Stimulated activated CD4-positive, alpha-beta T cell treated with anti-CD3 and anti-CD28 coated beads, Interleukin-1b, Interleukin-23, amount 100 ng/mL, for 1 hour (primary cell): ENCODE measurements at places on chromosomes 5 and 9.

GRCh38 chr5:72041654-72042053 is 65.6 kb upstream of the MAP1B start:
- no peak for DNase-seq

- DNase-seq = no peak
Observed at GRCh38 chr5:126526493-126526892, 68.5 kb downstream of the ALDH7A1 start.

GRCh38 chr5:59592101-59592500 is 301.4 kb downstream of the PDE4D start:
- DNase-seq = no peak

GRCh38 chr5:109805472-109805871 is 115.7 kb downstream of the MAN2A1 start:
- no peak for DNase-seq

GRCh38 chr9:14271093-14271673 is 42.8 kb downstream of the NFIB start:
- DNase-seq = no peak

GRCh38 chr9:133131506-133131905 is 10.5 kb upstream of the RALGDS start:
- no peak for DNase-seq

GRCh38 chr9:70263421-70263820 is 4.6 kb downstream of the SMC5 start:
- DNase-seq = no peak

DNA sequence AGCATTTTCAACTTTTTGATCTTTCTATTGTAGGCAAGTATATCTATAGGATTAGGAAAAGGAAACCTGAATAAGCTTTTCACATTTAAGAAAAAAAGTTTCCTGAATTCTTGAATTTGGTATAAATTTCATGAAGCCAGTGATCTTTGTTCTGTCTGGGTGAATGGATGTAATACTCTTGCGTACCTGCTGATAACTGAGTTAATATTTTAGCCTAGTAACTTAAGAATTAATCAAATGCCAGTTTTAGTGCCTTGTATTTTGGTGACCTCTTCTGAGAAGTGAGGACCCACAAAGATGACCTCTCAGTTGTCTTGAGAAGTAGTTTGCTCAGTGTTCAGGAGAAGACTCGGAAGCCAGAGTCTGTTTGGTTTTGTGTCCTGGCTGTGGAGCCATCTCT is 77.9 kb downstream of the UHRF2 start:
- no peak for DNase-seq
